ENCODE measurements at places on chromosomes 11 and 22. TPM values are rescaled to one million over a fixed set of nuclear protein-coding genes. Genes with fewer than 3 reads are reported as not detected.

EHD1 gene
- polyA plus RNA-seq = 115 TPM

VSIG10L2 gene
- polyA plus RNA-seq = 0.09 TPM

OOSP4A gene
- polyA plus RNA-seq = not detected

SCGB2A2 gene
- polyA plus RNA-seq = not detected

FGF3 gene
- not detected for polyA plus RNA-seq

OR56B4 gene
- not detected for polyA plus RNA-seq

EML3 gene
- 19.7 TPM for polyA plus RNA-seq

CCND1 gene
- 45.3 TPM for polyA plus RNA-seq

PKDREJ gene
- polyA plus RNA-seq = not detected

OR52H1 gene
- polyA plus RNA-seq = not detected

C1QTNF4 gene
- polyA plus RNA-seq = 0.27 TPM

SERHL2 gene
- polyA plus RNA-seq = 1.5 TPM

TUB gene
- polyA plus RNA-seq = 0.70 TPM

LRRC10B gene
- 0.06 TPM for polyA plus RNA-seq

TMEM121B gene
- 0.01 TPM for polyA plus RNA-seq

MMP10 gene
- polyA plus RNA-seq = 1.8 TPM

OR4A16 gene
- not detected for polyA plus RNA-seq

PCF11 gene
- 8.2 TPM for polyA plus RNA-seq

BIK gene
- 7.1 TPM for polyA plus RNA-seq

SHANK2 gene
- polyA plus RNA-seq = 0.32 TPM

HBG2 gene
- polyA plus RNA-seq = not detected

LARGE1 gene
- polyA plus RNA-seq = 3.7 TPM

NNMT gene
- polyA plus RNA-seq = not detected

GGT5 gene
- not detected for polyA plus RNA-seq

ST14 gene
- polyA plus RNA-seq = 76.9 TPM

NEU3 gene
- 1.8 TPM for polyA plus RNA-seq

SLC6A5 gene
- polyA plus RNA-seq = not detected

C11orf42 gene
- polyA plus RNA-seq = not detected

PLEKHB1 gene
- 0.03 TPM for polyA plus RNA-seq

YWHAH gene
- polyA plus RNA-seq = 134 TPM

GVQW3 gene
- polyA plus RNA-seq = 0.43 TPM

ZNF74 gene
- polyA plus RNA-seq = 5.8 TPM

BATF2 gene
- 0.36 TPM for polyA plus RNA-seq

SLC22A8 gene
- polyA plus RNA-seq = not detected

TPBGL gene
- polyA plus RNA-seq = not detected

ARHGAP20 gene
- polyA plus RNA-seq = not detected

ASCL2 gene
- 0.08 TPM for polyA plus RNA-seq

PHF21B gene
- 0.12 TPM for polyA plus RNA-seq

PRR5 gene
- 18.5 TPM for polyA plus RNA-seq

CARD18 gene
- 0.65 TPM for polyA plus RNA-seq

CTTN gene
- 134 TPM for polyA plus RNA-seq

STK33 gene
- 0.43 TPM for polyA plus RNA-seq

DRD4 gene
- polyA plus RNA-seq = 0.10 TPM

SAA2 gene
- polyA plus RNA-seq = 0.72 TPM

MYO7A gene
- polyA plus RNA-seq = 0.22 TPM

APOL5 gene
- polyA plus RNA-seq = not detected

RRAS2 gene
- 80.7 TPM for polyA plus RNA-seq

JHY gene
- 2.4 TPM for polyA plus RNA-seq

FGF19 gene
- not detected for polyA plus RNA-seq

Data from foreskin keratinocyte (primary cell).